ENCODE measurements at places on chromosomes 3 and 15.

DNA sequence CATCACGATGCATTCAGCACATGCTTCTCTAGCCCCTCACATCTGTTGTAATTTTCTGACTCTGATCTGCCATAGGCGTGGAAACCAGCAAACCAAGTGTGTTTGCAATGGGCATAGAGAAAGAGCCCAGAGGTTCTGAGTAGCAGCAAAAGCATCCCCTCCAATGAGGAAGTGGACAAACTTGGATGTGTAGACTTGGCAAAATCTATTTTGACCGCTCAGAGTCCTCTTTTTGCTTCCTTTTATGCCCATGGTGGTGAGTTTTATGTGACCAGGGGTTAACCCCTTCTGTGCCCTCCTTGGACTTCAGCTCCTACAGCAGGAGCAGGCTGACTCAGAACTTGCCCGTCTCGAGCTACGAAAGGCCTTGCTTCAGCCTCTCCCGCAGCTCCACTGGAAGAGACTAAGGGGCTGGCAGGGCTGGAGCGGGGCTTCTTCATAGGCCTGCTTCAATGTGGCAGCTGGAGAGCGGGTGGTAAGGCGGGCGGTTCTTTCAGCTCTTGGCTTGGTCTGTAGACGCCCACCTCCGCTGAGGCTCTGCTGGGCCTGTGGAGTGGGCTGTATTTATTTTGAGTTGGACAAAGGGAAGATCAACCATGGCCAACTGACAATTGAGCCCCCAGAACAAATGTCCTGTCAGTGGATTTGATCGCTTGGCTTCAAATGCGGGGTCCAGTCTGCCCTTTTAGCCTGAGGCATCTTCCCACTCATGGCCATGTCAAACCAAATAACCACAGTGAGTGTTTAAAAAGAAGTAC lies 6.5 kb upstream of the ETV5 start:
- no peak for DNase-seq

- no peak for DNase-seq
These were observed 9.3 kb downstream of the HHLA2 start for GRCh38 chr3:108305484-108306172.

GRCh38 chr3:197592361-197593045 lies 36.7 kb upstream of the BDH1 start:
- DNase-seq: no peak

DNA sequence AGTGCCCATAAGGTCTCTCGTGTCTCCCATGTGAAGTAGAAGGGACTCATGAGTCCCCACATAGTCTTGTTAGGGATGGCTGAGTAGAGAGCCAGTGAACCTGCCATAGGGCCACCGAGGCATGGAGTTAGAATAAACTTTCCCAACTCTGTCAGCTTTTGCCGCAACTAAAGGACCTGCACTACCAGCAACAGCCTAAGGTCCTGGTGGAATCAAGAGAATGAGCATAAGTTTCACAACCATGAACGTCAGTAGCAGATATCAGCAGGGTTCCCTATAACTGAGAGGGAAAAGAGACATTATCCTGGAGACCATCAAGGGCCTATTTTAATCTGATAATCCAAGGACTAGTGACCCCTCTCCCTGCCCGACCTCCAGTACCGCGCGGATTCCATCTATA lies 60.3 kb upstream of the FNDC3B start:
- DNase-seq: no peak

DNA sequence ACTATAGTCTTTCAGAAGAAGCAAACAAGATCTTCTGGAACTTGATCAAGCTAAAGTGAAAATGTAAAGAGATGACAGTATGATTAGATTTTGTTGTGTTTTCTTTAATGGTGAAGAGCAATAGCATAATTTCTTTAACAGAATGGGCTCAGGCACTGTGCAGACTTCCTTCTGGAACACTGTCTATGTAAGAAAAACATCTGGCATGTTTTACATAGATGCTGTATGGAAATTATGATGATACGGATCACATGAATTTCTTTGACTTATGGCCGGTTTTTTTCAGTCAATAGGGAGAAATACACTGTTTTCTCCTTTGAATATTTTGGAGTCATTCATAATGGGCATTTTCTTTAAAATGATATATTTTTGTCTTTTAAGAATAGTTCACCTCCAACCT lies 42.6 kb downstream of the PHLDB2 start:
- no peak for DNase-seq

GRCh38 chr3:179000659-179001058 lies 71.0 kb downstream of the ZMAT3 start:
- no peak for DNase-seq

DNA sequence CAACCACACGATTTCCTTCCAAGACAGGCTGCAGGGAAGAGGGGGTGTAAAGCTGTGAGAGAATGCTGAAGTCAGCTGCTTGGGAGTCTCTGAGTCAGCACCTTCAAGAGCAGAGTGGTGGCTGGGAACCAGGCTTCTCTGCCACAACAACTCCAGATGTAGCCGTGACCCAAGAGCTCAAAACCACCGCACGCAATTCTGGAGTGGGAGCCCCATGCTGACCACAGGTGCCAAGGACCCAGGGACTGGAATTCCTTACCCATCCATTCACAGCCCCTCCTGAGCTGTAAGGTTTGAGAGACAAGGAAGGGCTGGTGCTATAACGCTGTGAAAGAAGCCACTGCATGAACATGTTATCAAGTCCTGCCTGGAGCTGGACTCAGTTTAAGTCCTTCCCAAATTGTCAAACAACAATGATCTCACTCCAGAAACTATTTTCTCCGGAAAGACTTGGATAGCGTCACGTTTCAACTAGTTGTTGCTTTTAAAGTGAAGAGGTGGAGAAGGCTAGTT lies 61.4 kb downstream of the UMPS start:
- peak; percentile 34 for DNase-seq

DNA sequence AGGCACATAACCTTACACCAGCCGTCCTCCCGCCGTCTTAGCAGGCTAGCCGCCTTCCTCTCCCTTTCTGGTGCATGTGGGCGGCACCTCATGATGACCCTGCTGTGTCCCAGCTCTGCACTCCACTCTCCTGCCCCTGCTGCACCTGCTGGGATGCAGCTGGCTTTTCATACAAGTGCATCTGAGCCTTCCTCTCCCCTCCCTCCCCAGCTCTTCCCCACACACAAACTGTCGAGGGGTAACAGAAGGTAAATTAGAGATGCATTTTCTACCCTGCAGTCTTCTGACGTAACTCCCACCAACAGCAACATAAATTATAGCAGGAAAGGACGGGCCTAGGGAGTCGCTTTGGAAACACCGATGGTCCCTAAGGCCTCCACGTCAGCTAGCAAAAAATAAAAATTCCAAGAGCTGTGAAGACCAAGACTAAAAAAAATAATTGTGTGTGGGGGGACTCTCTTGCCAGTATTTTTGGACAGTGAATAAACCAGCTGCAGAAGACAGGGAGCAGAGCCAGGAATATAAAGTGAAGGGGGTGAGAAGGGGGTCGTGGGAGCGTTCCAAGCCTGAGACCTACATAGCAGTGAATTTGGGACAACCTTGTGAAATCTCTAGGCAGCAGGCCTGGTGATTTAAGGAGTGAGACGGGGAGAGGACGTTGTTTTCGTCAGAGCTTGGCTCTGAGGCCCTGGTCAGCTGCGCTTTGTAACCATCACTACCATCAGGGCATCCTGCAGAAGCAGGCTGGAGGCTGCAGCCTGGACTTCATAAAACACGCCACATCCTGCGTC lies 216.2 kb downstream of the ADAMTS17 start:
- DNase-seq: no peak

DNA sequence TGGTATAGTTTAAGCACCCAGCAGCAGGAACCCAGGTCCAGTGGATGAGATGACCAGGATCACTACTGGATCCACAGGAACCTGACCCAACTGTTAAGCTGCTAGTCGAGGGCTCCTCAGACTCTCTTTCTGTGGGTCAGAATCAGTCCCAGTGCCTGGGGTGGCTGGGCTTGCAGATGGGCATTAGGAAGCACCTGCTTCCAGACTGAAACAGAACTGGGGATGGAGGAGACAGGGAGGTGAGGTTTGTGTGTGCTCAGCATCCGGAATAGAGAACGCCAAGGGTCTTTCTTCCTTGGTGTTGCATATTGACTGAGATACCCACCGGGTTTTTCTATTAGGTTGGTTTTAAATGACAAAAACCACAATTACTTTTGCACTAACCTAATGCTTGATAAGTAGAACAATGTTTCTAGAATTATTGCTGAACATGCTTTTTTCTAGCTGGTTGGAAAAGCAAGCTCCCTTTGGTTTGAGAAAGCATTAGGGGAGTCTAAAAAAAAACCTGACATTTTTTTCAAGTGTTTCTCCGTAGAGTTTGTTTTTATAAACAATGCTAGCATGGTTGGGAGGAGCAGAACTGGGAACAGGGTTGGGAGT lies 779 bp downstream of the ST3GAL6 start:
- no peak for DNase-seq

GRCh38 chr15:95565016-95565600 lies 765.4 kb upstream of the NR2F2 start:
- DNase-seq: no peak

GRCh38 chr3:35648347-35648746 lies 9.0 kb downstream of the ARPP21 start:
- no peak for DNase-seq

DNA sequence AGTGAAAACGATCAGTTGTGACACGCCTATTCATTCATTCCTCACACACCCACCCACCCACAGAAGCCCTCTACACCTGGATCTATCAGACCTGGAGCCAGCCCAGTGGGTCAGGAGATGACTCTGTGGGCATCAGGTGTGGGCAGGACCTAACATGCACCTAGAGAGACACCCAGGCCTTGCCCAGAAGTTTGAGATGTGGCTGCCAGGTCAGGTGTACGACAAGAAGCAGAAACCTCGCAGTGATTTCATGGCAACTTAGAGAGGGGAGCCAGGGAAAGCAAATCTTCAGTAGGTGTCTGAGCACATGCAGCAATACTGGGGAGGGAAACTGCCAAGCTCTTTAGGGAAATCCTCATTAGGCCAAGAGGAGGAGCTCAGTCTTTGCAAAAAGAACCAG lies 264.7 kb upstream of the ROPN1 start:
- no peak for DNase-seq

- DNase-seq: no peak
These were observed 948.1 kb downstream of the FHIT start for GRCh38 chr3:60303160-60303559.

GRCh38 chr3:104101736-104102135 lies 1265.0 kb upstream of the ALCAM start:
- DNase-seq: no peak

- DNase-seq: no peak
These were observed 390.6 kb upstream of the CFAP20DC start for GRCh38 chr3:59440285-59441028.

DNA sequence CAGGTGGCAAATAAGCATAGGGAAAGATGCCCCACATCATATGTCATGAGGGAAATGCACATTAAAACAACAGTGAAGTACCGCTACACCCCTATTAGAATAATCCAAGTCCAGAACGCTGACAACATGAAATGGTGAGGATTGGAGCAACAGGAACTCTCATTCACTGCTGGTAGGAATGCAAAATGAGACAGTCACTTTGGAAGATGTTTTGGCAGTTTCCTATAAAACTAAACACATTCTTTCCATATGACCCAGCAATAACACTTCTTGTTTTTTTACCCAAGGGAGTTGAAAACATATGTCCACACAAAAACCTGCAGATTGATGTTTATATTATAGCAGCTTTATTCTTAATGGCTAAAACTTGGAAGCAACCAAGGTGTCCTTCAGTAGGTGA lies 116.4 kb upstream of the TOPAZ1 start:
- DNase-seq: no peak

DNA sequence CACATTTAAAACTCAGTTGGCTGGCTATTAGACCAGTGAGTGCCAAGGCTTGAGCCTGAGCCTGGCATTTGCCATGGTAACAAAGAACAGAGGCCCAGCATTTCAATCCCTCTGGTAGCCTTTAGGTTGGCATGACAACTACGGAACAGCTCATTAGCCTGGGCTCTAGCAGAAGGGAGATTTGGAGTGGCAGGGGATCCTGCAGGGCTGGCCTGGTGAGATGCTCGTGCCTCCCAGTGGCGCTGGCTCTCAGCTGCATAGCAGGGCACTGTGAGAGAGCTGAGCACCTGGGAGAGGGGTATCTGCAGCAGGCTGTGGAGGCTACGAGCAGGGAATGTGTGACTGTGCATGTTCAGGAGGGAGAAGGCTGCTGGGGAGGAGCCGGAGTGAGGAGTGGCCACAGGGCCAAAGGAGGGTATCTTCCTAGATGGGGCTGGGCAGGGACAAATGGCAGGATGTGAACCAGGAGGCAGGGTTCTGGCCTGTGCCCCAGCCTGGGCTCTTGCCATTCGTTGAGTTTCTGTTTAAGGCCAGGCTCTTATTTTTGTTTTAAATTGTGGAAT lies 5.6 kb upstream of the ABTB1 start:
- DNase-seq: no peak

DNA sequence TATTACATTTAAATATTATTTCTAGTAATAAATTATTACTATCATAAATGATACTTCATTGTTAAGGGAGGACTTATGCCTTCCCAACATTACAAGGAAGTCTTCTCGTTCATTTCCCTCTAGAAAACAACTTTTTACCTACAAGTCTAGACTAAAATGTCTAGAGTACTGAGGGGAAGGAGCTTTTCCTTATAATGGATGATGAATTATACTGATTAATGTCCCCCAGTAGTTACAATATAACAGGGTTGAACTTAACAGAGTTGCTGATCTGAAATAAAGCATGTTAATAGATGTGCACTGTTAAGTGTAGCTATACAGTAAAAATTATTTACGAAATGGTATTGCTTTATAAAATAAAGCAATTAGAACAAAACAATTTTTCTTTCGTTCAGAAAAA lies 2.7 kb upstream of the MNS1 start:
- DNase-seq: no peak

GRCh38 chr3:133428552-133428951 lies 28.7 kb downstream of the BFSP2 start:
- DNase-seq: no peak

GRCh38 chr3:62094461-62094860 lies 278.9 kb downstream of the FEZF2 start:
- no peak for DNase-seq
